CD4-positive, alpha-beta T cell treated with Interleukin-21 for 1 hour (primary cell): ENCODE measurements at places on chromosomes 2 and 18.
A peak's percentile ranks its signal among the peaks of the same experiment; 100 is the strongest.

GRCh38 chr2:222713002-222713401, 41.5 kb downstream of the MOGAT1 start:
- no peak for DNase-seq

GRCh38 chr2:131584940-131585339, 57.3 kb downstream of the CCDC74A start:
- no peak for DNase-seq

DNA sequence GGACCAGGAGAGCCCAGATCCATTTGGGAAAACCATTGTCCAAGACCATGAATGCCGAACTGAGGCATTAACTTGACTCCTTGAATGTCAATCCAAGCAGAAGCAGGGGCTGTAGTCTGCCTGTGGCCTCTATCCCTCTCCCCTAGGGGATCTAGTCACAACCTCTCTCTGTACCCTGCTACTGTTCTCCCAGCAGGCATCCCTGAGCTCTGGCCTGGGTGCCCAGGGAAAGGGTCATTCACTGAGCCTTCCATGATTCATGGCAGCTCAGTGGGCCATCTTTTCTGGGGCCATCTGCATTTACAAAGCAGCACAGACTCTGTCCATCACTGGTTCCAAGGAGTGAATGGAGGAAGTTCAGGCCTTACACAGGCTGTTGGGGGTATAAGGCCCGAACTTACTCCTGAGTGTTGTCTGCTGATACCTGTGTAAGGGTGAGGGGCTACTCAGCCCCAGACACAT, 151.8 kb downstream of the ZFP36L2 start:
- no peak for DNase-seq

DNA sequence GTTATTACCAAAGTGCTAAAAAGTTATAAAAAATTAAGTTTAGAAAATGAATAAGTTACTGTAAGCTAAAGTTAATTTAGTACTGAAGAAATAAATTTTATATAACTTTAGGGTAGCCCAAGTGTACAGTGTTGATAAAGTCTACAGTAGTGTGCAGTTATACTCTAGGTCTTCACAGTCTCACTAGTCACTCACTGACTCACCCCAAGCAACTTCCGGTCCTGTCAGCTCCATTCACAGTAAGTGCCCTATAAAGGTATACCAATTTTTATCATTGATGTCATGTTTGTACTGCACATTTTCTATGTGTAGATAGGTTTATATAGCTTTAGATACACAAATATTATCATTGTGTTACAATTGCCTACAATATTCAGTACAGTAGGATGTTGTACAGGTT, 518.3 kb upstream of the PIK3C3 start:
- no peak for DNase-seq

- peak; percentile 10 for DNase-seq
These were observed 40.5 kb upstream of the REL start for GRCh38 chr2:60840880-60841279.
